Activated CD8-positive, alpha-beta memory T cell treated with anti-CD3 and anti-CD28 coated beads for 48 hours (primary cell): ENCODE measurements at places on chromosomes 2 and 18.

- no peak for DNase-seq
These were observed 247.5 kb downstream of the KCNJ3 start for GRCh38 chr2:154945984-154946383.

DNA sequence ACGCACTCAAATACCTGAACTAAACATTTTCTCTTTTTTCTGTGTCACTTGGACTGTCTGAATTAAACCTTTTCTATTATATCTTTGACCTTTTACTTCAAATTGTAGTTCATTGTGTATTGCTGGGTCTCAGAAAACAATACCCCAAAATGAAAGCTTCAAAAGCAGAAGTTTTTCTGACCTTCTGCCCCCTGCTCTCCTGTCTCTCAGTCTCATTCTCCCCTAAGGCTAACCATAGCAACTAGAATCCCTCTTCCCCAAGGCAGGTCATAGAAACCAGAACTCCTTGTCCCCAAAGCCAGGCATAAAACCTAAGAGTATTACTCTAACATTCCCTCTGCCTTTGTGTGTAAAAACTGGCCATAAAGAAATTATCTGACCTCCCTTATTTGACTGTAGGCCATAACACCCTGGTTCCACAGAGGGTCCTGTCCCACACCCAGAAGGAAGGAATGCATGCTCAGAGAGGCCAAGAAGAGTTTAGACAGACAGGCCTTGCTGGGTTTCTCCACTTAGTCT, 93.5 kb upstream of the B3GNT2 start:
- no peak for DNase-seq

DNA sequence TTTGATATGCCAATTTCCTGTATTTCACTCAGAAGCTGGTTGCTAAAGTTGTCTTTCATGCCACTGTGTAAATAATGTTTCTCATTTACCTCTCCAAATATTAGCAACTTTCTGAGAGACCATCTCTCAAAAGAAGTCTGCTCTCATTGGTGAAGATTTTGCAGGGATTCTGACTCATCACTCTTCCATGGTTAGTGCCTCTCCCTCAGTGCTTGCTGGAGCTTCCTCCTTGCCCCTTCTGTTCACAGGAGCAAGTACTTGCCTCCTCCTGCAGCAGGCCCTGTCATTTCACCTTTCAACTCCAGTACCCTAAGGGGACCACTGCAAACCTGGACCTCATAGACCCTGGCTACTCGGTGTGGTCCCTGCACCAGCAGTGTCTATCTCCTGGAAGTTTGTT, 168.8 kb downstream of the ZNF385B start:
- no peak for DNase-seq

GRCh38 chr2:140262908-140263307, 1482.7 kb upstream of the NXPH2 start:
- no peak for DNase-seq

- DNase-seq = no peak
These were observed 46.4 kb downstream of the ACYP2 start for GRCh38 chr2:54161660-54162424.

GRCh38 chr2:201795607-201796477, 10.5 kb upstream of the CDK15 start:
- no peak for DNase-seq

DNA sequence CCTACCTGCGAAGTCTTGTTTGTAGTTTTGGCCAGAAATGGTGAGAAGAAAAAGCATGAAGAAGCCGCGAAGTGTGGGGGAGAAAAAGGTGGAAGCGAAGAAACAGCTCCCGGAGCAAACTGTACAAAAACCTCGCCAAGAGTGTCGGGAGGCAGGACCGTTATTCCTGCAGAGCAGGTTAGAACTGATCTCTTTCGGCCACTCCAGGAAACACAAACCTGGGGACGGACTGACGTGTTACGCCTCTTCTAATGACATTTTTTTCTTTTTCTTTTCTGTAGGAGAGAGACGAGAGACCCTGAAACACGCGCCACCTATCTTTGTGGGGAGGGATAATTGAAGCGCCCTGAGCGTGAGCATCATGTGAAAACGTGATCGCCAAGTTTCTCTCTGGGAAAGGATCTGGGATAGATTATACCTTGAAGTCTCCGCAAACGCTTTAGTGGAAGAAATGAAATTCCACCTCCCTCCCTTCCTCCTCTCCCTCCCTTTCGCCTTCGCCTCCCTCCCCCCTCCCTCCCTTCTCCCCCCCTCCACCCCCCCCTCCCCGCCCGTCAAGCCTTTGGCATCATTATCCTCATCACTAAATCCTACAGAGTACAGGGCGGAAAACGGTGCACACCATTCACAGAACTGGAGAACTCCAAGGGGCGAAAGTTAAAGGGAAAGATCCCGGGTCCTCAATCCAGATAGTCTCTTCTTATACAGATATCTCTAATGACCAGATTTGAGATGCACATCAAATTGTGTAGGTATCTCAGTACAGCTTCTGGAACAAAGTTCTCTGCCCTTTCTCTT, at the start of gene ZEB2:
Gene ZEB2 (minus strand): TSS at position 186 of the 798 bp plus-strand sequence. CDS start 2,769 bp downstream, outside the sequence.
- no peak for DNase-seq

DNA sequence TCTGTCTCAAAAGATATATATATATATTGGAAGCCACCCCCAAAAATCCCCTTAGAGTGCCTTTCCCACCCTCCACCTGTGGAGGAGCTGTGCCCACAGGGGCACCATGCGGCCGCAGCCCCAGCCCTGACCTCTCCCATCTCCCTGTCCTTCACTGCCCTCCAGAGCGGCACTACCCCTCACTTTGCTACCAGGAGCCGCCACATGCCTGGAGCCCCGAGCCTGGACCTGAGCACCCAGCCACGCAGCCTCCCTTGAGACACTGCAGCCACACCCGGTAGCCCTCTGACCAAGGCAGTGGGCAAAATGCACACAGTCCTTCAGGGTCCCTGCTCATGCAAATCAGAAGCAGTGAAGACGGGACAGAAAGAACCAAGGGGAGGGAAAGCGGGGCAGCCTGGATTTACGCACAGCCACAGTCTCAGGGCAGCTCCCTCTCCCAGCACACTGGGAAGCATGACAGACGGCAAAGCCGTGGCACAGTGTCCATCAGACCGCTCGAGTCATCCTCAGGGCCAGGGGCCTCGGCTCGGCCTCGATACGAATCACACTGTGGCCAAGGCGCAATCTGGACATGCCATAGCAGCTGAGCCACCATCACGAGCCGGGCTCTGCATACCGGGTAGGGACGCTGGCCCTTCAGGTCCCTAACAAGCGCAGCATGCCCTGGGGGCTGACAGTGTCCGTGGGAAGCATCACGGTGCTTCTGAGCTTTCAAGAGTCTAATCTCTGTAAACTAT, 10.1 kb downstream of the HDAC4 start:
- no peak for DNase-seq

DNA sequence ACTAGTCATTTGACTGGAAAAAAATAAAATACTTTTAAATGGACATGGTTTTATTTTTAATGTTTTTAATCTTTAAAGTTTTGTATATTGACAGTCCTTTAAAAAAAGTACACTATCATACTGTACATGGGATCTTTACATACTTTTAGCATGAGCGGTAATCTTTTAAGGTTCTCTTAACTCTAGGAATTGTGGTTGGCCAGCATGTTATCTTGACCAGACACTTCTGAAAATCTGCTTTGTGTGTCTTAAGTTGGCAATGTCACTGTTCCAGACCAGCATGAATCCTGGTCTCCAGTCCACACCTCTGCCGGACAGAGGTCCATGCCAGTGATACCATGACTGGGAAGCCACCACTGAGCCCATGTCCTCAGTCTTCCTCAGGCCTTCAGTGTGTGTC, 17.7 kb downstream of the ITGB1BP1 start:
- no peak for DNase-seq

- no peak for DNase-seq
These were observed 43.4 kb upstream of the TNFRSF11A start for GRCh38 chr18:62281684-62282083.

DNA sequence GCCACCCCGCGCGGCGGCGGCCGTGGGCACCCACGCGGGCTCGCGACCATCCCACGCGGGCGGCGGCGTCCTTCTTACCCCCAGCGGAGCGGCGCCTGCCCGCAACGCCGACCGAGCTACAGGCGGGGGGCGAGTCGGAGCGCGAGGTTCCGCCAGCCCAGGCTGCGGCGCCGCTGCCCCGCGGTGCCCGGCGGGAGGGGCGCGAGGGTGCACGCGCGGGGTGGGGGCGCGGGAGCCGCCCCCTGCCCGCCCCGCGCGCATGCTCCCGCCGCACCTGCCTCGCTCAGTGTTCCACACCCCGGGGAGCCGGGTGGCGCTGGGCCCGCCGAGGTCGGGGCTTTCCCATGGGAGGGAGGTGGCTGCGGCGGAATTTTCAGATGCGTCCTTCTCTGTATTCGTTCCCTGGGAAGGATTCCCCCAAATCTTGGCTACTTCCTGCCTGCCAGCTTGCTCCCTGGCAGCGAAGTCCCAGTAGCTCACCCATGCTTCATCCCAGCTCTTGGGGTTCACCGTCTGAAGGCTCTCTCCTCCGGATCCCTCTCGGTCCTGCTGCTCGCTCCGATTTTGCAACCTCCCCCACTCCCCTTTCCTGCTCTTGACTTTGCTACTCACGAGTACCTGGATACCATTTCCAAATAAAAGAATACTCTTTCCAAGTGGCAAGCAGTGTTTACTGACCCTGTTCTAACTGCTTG, at the start of gene L3MBTL4:
Gene L3MBTL4 (minus strand): TSS at position 189 of the 695 bp plus-strand sequence. CDS start 103,286 bp downstream, outside the sequence.
- DNase-seq = no peak

GRCh38 chr2:182655750-182656149, 60.3 kb upstream of the DNAJC10 start:
- DNase-seq = no peak

- DNase-seq = no peak
These were observed 516.4 kb downstream of the ZEB2 start for GRCh38 chr2:144003460-144004075.

DNA sequence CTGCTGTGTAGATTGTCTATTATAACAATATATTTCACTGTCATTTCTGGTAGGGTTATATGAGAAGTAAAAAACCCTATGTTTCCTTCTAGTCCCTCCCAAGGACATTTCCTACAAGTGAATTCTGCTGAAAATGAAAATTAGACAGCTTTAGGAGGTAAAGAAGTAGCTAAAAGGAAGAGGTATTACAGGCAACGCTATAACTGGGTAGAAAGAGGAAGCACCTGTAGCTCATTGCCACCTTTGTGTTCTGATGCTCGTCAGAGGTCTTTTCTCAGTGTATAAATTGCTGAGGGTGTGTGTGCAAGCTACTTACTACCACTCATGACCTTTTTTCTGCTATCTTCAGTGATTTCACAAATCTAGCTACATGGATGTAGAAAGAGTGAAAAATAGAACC, 1.4 kb downstream of the DNAJC10 start:
- no peak for DNase-seq

GRCh38 chr2:53636596-53636995, 131.0 kb upstream of the CHAC2 start:
- no peak for DNase-seq

DNA sequence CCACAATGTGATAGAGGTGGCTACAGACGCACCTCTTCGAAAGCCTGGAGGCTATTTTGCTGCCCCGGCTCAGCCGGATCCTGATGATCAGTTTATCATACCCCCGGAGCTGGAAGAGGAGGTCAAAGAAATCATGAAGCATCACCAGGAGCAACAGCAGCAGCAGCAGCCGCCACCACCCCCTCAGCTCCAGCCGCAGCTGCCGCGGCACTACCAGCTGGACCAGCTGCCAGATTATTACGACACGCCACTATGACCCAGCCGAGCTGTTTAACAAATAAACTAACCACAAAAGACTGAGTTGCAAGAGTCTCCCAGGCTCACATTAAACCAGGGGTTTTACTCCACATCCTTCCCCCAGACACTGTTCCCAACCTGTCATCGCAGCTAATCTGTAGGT, 263.8 kb downstream of the PHLPP1 start:
- DNase-seq = no peak

DNA sequence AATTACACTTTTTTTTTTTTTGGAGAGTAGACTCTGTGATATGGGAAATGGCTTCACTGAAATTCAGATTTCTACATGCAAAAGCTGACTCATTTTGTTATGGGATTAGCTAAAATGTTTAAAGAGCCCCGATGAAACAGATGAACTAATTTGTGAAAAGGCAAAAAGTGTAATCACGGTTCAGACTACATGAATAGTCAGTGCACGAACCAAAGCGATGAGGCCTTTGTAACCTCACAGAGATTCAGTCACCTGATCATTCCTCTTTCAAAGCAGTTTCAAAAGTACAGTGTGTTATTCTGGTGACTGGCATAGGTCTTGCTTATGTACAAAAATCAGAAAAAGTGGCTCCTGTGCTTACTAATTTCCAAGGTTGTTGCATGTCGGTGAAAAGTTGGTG, 44.6 kb downstream of the TGIF1 start:
- no peak for DNase-seq

- no peak for DNase-seq
These were observed 849.1 kb upstream of the POU3F3 start for GRCh38 chr2:104004821-104005220.

DNA sequence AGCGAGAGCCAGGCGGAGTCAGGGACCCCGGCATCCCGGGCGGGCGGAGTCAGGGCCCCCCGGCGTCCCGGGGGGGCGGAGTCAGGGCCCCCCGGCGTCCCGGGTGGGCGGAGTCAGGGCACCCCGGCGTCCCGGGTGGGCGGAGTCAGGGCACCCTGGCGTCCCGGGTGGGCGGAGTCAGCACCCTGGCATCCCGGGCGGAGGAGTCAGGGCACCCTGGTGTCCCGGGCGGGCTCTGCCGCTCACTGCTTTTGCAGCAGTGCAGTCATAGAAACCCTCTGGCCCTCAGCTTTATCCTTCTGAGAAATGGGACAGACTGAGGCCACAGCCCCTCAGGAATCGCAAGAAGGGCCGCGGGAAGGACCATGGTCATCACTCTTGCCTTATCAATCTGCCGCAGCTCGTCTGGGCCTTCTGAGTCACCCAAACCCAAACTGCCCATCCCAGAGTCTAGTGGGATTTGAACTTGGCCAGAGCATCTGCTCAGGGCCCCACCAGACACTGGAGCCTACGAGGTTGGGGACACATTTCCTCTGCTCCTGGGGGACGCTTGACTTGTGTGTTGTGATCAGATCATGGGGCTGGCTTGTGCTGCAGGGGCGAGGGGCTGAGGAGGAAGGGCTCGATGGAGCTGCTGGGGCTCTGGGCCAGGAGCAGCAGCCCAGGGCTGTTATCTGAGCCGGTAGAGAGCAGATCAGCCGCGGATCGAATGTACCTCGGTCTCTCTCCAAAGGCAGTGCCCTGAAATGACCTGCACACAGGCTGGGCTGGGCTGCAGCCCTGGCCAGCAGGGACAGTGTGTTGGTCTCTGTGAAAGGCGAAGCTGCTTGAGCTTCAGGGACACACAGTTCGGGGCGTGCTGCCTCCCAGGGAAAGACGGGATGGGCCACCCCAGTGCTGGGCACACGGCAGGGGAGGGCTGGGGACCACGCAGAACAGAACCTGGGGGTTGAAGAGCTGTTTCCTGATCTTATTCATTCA, 290.1 kb upstream of the HDAC4 start:
- DNase-seq = no peak

DNA sequence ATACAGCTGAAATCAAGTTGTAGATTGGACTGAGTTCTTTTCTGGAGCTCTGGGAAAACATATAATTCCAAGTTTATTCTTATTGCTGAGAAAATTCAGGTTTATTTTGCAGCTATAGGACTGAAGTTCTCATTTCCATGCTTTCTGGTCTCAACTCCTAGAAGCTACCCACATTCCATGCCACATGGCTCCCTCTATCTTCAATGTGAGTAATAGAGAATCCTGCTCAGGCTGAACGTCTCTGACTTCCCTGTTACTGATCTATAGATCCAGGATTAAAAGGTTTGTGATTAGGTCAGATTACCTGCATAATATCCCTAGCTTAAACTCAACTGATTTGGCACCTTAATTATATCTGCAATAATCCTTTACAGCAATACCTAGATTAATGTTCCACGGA, 453.8 kb upstream of the MC4R start:
- DNase-seq = no peak

- no peak for DNase-seq
These were observed 394.2 kb upstream of the TNP1 start for GRCh38 chr2:217254111-217254510.
